ELR (cell line): ENCODE measurements at places on chromosomes 2 and 18.

- DNase-seq: no peak
Observed at GRCh38 chr2:239149501-239149900, 251.3 kb downstream of the HDAC4 start.

DNA sequence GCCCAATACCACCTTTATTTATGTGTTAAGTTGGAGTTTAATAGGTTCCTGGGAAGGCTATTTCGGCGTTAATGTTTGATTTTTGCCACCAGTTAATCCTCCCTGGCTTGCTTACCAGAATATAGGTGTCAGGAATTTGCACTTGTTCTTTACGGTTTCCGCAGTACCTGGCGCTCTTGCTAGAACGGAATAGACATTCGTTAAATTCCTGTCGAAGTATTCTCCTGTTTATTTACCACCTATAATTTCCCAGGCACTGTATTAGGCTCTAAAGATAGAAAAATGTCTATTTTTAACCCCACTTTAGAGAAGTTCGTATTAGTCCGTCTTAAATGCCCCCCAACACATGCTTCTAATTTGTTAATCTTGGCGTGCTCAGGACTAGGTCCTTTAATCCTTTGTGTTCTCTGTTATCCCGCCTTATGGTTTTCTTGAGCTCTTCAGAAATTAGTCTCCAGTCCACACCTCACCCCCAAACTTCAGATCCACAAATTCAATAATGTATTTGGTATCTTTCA, 575 bp downstream of the CCDC150 start:
- DNase-seq: no peak

DNA sequence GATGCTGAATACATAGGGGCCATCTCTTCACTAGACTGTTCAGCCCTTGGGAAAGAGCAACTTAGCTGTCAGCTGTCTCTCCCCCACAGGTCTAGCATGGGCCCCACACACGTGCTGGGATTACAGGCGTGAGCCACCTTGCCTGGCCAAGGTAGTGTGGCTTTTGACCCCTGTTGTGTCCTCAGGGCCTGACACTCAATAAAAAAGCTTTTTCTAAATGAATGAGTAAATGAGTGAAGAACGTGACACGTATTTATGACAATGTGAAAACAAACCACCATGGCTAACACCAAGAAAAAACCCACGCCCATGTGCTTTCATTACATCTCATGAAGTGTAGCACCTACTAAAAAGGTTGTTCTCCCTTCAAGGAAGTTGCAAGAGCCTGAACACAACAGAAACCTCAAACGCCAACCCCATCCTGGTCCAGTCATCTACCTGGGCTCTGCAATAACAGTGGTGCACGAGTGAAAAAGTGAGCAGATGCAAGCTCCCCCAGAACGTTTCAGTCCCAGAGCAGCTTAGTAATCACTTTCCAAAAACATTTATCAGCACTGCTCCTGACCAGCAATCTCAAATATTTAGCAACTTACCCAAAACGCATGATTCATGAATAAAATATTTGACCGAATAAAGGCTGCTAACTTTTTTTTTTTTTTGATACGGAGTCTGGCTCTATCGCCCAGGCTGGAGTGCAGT, 3.4 kb downstream of the WDFY1 start:
- DNase-seq: peak; percentile 93

DNA sequence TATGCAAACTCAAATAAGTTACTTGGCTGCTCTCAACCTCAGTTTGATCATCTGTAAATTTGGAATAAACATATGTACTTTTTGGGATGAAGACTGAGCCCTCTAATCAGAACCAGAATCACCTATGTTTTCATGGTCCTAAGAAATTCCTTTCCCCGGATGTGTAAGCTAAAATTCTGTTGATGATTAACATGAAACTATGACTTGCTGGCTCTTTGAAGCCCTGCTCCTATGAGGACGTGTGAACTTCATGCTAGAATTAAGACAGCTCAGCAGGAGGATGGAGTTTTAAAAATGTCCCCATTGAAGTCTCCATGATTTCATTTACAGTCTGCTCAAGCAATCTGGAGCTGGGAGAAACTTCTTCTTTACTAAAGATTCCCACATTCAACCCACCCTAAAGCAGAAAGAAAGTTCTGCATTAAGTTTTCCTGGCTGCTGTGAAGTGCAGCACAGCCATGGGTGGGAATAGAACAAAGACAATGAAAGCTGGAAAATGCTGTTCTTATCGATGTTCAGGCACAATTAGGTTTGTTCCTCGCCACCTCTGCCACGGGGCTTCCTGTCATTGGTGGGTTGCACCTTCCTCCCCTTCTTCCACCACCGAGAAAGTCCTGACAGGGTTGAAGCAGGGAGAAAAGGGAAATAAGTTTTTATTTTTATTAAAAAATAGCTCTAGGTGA, 50.9 kb downstream of the ADCYAP1 start:
- DNase-seq: no peak

- DNase-seq: no peak
Observed at GRCh38 chr18:10566390-10566789, 40.6 kb downstream of the NAPG start.

- no peak for DNase-seq
Observed at GRCh38 chr2:177211169-177211568, 1.4 kb upstream of the HNRNPA3 start.

DNA sequence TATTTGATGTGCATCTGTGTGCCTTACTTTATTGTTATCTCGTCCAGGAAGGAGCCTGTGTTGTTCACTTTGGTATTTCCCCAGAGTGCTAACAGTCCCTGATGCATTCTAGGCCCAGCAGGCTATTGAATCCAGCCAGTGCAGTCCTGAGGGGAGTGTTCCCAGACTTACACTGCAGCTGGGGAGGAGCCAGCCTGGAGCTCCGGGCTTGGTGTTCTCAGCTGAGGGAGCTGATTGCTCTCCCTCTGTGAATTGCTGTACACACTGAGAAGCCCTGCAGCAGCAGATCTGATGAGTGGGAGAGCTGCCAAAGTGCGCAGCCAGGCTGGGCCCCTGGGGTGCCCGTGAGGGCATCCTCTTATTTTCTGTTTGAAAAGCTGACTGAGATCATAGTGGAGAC, 159.2 kb downstream of the GALNT3 start:
- DNase-seq: no peak

DNA sequence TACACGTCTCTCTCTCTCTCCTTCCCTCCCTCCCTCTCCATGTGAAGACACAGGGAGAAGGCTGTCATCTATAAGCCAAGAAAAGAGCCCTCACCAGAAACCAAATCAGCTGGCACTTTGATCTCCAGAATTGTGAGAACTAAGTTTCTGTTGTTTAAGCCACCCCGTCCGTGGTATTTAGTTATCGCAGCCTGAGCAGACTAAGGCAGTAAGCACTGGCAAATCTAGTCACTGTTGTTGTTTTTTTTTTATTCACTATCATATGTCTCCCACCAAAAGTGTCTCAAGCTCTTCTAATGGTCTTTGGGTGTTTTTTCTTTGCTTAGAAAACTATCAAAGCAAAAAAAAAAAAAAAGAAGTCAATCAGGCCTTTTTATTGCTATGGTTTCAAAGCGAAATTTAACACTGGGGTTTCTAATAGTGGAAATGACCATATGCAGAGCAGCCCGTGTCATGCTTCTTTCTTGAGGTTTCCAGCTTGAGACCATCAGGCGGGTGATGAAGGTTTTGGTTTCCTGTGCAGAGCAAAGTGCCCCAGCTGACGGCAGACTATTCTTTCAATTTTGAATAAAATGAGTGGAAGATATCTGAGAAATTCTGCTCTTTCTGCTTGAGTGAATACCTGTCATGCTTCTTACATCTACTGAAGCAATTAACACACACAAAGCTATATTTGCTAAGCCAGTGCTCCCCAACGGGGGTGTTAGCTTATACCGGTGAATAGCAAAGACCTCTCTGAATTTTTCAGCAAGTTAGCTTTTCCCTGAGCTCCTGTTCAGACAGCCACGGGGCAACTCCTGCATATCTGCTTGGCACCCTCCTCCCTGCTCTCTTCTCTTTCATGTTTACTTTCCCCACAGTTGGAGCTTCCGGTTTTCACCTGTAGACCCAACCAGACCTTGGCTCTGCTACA, 394.1 kb upstream of the ATP5MC3 start:
- no peak for DNase-seq

GRCh38 chr18:62732617-62733016, 17.3 kb downstream of the PHLPP1 start:
- DNase-seq: no peak

GRCh38 chr2:234178330-234179030, 128.0 kb downstream of the SPP2 start:
- DNase-seq: peak; percentile 15

DNA sequence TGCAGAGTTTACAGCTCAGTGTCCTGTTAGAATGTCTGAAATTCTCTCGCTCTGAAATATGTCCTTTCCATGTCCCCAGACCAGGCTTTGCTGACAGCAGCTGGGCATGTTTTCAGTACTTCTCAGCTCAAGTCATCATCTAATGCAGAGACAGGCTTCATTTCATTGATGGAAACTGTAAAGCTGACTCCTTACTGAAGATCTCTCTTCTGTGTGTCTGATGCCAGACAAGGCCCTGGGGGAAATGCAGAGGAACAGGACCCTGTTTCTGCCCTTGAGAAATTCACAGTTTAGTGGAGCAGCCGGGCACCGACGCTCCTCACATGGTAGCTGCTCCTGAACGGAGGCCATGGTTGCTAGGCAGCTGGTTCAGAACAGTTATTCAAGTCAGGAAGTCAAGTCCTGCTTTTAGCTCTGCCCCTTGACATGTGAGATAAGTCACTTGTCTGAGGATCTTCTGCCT, 24.6 kb upstream of the FZD7 start:
- no peak for DNase-seq

DNA sequence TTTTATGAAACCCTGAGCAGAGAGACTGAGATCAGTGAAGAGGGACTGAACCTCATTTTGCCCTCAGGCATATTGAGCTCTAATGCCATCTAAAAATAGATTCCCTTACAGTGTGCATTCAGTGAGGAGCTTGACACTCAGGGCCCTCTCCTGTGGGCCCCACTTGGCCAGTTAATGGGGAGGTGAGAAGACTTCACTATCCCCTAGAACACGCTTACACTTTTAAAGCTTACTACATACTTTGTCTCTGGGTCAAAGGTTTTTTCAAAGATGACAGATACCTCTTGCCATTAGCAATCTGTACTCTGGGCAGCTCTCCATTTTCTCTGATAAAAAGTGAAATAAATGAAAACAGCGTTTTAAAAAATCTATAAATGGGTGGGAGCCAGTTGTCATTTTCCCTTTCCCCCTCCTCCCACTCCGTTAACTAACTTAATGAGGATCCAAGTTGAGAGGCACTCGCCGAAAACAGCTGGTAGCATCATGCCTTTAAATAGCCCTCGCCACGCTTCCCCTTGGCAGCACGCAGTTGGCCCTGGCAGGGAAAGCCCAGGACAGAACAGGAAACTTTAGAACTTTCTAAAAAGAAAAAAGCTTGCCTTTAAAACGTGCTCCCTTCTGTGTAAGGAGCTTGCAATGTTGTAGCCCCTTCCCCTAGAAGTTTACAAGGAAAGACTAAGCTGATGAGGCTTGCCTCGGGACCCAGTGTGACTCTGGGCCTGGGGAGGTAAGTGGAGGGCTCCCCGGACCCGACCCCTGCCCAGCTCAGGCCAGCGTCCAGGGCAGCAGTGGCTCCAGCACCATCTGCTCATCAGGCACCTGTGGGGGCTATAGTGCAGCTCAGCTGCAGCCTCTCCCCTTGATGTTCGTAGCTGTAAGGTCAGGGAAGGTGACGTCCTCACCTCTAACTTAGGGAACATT, 58.8 kb upstream of the FOSL2 start:
- no peak for DNase-seq

- DNase-seq: no peak
Observed at GRCh38 chr18:61064911-61065310, 268.3 kb upstream of the CDH20 start.

- DNase-seq: no peak
Observed at GRCh38 chr2:109374548-109375130, 239.1 kb downstream of the SEPTIN10 start.

- DNase-seq: no peak
Observed at GRCh38 chr2:28982381-28982950, 1.4 kb downstream of the TOGARAM2 start.

DNA sequence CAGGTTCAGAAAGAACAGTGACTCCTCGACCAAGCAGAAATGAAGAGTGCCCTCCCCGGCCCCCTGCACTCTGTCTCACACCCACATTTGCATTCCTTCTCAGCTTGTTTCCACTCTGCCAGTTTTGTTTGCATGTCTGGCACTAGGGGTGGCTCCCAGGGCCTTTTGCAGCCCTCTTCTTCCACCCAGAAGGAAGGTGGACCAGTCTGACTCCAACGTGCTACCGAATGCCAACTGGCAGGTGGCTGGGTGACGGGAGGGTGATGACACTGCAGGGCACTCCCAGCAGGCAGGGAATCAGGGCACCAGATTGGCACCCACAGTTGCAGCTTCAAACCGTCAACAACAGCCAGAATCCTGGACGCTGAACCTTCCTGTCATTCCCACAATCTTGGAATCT, 371.1 kb downstream of the TXNL1 start:
- no peak for DNase-seq

GRCh38 chr18:3790703-3791102, 340.7 kb downstream of the TGIF1 start:
- no peak for DNase-seq

GRCh38 chr2:241736111-241736510, 1.7 kb downstream of the D2HGDH start:
- DNase-seq: no peak

DNA sequence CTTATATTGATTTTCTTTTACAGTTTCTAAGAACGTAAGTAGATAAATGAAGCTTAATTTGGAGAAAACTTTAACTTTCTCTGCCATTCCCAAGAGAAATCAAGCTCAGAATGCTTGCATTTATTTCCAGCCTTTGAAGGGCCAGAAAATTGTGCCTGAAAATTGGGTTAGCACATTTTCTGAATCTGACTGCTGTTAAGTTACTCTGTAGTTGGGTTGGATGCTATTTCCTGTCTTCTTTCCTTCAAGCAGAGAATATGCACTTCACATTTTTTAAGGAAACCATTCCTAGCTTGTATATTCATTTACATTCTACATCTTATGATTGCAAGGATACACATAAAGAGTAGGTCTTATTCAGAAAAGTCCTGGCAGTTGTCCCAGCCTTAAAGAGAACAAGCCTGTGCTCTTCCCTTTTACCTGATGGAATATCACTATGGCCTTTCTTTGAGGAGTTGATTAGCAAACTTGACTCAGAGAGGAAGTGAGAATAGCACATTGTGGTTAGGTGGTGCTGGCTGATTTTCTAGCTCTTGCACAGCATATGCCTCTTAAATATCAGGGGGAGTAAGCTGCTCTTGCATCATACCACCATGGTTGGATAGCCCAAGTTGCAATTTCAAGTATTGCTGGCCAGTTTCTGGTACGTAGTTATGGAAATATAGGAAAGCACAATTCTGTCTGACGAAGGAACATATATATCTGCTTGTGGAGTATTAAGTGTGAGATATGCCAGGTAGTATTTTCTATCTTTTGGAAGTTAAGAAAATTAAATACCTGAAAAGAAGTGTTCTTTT, 133.7 kb downstream of the COMMD1 start:
- peak; percentile 46 for DNase-seq

- DNase-seq: peak; percentile 4
Observed at GRCh38 chr2:143607231-143608062, 478.2 kb downstream of the ARHGAP15 start.

- no peak for DNase-seq
Observed at GRCh38 chr2:24924732-24925131, 4.7 kb upstream of the ADCY3 start.
